Stimulated activated CD4-positive, alpha-beta T cell treated with anti-CD3 and anti-CD28 coated beads, Interleukin-15, amount 100 ng/mL, for 1 hour (primary cell): ENCODE measurements at places on chromosomes 16 and 17.
A peak's percentile ranks its signal among the peaks of the same experiment; 100 is the strongest.

DNA sequence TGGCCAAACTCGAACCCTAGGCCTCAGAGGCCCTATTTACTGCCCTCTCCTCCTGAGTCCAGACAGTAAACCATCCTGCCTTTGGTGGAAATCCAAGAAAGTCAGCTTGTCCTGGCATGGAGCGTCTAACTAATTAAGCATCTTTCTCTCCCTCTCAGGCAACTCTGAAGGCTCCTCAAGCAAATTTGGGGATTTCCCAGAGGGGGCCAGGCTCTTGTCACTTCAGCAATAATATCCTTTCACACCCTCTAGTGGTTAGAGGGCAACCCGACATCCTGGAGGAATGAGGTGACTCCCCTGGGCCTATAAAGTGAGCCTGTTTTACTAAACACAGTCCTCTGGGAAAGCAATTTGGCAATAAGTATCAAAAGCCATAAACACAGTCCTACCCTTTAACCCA is 60.4 kb downstream of the NOG start:
- DNase-seq: peak; percentile 8

GRCh38 chr17:43620147-43620546 is 41.6 kb downstream of the MEOX1 start:
- no peak for DNase-seq

- DNase-seq: no peak
These were observed 12.4 kb downstream of the MRPL27 start for GRCh38 chr17:50360486-50361115.

- DNase-seq: no peak
These were observed 147.4 kb downstream of the TMEM132E start for GRCh38 chr17:34726536-34727384.

DNA sequence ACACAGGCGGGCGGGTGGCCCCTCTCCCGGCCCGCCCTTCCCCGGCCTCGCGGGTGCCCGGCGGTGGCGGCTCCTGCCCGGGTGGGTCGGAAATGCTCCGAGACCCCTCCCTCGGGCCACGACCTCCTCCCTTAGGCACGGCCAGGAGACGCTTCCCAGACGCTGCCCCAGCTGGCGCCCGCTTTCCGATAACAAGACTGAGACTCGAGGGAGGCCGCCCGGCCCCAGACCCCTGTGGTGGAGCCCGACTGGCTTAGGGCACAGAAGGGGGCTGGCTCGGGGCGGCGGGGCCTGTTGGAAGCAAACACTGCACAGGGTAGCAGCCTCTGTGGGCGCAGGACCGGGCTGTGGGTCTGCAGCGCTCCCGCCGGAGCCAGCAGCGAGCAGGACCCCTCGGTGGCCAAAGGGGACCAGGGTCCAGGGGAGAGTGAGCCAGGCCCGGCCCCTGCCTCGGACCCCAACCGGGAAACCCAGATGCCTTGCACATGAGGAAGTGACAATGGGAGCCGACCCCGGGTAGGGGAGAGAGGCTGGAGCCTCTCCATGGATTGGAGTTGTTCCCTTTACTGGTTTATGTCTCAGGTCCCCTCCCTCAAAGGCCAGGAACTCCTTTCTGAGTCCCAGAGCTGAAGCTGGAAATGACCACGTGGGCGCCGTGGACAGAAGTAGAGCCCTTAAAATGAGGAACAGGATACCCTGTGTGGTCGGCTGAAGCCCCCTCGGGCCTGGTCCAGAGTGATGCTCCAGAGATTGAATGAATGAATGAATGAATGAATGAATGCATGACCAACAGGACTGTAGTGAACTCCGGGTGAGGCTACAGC is 19.8 kb upstream of the ADCY7 start:
- no peak for DNase-seq

- no peak for DNase-seq
These were observed 858 bp upstream of the TELO2 start for GRCh38 chr16:1492082-1492922.

DNA sequence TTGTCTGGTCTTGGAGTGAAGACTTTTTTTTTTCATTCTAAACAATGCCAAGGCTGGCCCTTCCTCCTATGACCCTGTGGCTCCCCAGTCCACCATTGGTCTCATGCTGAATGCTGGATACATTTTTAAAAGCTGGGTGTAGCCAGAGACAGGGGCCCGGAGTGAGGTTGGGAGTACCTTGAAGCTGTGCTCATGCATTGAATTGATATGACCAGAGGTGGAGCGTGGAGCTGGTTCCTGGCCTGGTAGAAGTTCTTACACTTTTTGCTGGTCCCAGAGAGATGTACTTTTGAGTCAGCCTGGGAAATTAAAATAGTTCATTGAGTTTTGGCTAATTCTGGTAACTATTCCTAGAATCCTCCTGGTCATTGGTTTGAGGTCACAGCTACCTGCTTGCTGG is 83.6 kb downstream of the CMIP start:
- DNase-seq: no peak

- no peak for DNase-seq
These were observed 208.4 kb upstream of the RBFOX1 start for GRCh38 chr16:7124242-7124641.

GRCh38 chr17:6525141-6525540 is 31.2 kb downstream of the PITPNM3 start:
- DNase-seq: no peak

GRCh38 chr16:15689290-15689689 is 39.2 kb downstream of the NDE1 start:
- no peak for DNase-seq

DNA sequence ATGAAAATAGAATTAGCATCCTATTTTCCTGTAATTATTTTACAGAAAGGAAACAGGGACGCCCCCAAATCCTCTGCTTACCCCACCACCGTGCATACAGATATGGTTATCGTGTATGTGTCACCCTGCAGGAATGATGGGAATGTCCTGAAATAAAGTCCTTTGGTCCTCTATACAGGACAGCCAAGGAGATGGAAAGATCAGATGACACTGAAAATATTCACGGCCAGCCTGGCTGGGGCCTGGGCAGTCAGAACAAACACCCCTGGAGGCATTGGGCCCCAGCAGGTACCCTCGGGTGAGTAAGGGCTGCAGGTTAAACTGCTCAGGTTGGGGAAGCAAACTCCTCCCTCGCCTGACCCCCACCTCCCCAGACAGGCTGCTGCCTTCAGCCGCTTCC is 368.0 kb downstream of the FOXL1 start:
- no peak for DNase-seq

GRCh38 chr16:74480150-74481029 is 59.1 kb upstream of the CLEC18B start:
- DNase-seq: no peak

DNA sequence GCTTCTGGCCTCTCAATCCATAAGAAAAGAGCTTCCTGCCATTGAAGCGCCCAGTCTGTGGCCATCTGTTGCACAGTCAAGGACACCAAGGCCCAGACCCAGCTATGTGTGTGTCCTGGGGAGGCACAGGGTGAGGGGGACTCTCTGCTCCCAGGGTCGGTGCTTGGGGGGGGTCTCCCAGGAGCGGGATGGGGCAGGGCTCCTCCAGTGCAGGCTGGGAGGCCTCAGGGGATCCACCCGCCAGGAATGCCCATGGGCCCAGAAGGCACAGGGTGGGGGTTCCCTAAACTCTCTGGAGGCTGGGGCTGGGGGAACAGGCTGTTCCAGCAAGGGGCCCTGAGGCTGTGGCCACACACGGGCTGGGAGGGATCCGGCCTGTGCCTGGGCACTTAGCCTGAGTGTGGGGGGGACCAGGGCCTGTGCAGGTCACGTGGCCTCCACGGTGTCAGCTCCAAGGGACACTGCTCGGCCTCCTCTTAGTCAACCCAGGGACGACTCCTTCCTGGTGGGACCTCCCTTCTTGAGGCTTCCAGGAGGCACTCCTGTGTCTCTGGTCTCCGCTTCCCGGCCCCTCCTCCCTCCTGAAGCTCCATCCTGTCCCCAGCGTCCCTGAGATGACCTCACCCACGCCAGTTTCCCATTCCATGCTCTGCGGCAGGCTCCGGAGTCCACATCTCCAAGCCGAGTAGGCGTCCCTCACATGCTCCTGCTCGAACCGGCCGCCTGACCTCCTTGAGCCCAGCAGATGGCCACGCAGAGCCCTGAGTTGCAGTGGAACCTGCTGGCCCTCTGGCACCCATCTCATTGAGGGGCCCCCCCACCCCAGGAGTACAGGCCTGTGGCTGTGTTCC is 23.1 kb upstream of the BAHCC1 start:
- no peak for DNase-seq

- DNase-seq: no peak
These were observed 322.5 kb downstream of the PMP22 start for GRCh38 chr17:14942526-14943190.

DNA sequence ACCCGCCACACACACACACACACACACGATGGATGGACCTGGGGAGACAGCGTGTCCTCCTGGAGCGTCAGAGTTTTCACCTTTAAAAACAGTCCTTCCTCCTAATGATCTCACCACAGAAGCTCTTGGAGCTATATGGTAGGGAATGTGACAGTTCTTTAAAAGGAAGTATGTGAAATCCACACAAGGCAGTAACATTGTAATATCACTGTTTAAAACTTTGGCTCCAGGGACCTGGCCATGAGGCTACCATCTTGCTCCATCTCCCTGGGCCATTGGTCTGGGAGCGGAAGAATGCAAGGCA is 302.4 kb downstream of the SOX9 start:
- no peak for DNase-seq

DNA sequence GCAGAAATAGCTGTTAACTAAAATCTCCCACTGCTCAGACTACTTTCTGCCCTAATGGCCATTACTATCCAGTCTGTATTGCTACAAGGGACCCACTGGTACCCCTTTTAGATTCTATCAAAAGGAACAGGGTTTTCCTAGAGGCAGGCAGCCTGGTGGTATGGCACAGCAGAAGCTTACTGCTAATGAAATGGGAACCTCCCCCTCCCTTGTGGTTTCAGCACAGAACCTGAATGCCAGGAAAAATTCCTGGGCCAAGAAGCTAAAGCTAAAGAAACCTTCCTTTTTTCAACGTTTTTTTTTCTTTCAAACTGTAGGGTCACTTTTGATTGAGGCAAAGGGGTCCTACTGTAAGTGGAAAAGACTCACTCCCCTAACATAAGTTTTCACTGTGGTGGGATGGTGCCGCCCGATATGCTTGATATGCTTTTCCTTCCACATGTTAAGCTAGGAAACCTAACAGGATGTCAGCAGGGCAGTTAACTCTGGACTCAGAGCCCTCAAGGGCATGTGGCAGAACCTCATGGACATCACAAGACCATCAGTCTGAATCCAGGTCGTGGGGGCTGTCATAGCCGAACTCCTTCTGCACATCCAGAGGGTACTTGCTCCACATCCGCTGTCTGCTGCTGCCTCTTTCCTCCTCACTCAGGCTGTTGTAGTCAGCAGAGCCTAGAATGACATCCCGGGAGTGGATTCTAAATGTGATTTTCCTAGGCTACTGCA is 9.8 kb downstream of the SLC7A6OS start:
- DNase-seq: no peak

GRCh38 chr16:23979441-23979840 is 143.7 kb downstream of the PRKCB start:
- no peak for DNase-seq

DNA sequence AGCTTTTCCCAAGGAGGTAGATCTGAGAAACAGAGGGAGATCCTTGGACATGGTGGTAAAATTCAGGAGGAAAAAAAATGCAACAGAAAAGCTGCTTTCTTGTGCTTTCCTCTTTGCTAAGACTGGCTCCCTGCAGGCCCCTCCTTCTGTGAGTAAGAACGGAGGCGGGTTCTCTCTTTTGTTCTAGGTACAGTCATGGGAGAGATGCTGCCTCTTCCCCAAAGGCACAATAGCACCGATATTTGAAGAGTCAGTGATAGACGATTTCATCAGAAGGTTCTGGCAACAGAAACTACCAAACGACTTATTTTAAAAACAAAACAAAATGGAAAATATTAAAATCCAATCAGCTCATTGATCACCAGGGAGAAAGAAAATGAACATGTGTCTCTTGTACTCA is 32.6 kb upstream of the KIFC3 start:
- no peak for DNase-seq

- DNase-seq: no peak
These were observed 926 bp downstream of the MYH10 start for GRCh38 chr17:8629371-8630226.

DNA sequence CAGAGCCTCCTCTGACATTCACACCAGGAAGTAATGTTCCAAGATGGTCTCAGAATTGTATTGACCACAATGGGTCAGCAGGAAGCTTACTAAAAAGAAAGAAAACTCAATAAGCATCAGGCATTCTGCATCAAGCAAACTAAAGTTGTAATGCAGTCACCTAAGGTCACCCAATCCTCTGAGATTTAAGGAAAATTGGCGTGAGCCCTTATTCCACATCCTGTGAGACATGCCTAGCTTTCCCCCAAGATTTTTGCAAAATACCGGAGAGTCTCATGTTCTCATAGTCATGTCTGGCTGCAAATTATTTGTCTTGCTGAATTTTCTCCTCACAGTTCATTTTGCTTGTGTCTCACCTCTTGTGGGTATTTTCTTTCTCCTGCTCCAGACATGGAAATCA is 417.1 kb upstream of the SOX9 start:
- DNase-seq: no peak

GRCh38 chr17:74715144-74715543 is 2.4 kb upstream of the CD300LF start:
- no peak for DNase-seq

- DNase-seq: no peak
These were observed 31.3 kb downstream of the PHLPP2 start for GRCh38 chr16:71693164-71693563.

GRCh38 chr17:50953831-50954601 is 87.9 kb upstream of the TOB1 start:
- DNase-seq: no peak

GRCh38 chr17:40485851-40486521 is 15.4 kb downstream of the TNS4 start:
- no peak for DNase-seq

DNA sequence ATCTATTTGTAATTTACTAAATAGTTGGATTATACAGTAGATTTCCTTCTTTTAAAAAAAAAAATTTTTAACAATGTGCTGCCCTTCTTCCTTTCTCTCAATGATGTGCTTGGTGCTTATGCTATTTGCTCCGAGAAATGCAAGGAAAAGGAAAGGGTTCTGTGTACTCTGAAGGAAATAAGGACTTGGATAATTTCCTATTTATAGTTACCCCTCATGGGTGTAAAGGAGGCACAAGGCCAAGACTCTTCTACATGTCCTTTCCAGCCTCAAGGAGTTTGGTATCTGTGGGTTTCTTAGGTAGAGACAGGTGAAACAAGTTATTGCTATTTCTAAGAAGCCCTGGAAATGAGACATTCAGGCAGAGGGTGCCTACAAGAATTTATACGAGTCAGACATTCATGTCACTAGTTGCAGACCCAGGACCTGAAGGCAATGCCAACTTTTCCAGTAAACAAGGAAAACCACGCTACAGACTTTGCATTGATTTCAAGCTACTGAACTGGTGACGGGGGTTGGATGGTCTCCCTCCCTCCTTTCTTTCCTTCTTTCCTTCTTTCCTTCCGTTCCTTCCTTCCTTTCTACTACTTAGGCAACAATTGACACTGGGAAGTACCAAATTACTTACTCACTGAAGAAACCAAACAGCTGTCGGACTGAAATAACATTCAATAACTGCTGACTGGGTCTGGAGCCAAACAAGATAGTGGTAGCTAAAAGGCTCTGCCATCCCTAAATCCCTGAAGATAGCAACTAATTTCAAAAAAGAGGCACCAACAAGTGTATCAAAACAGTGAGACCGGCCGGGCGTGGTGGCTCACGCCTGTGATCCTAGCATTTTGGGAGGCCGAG is 33.8 kb upstream of the GHDC start:
- DNase-seq: no peak

GRCh38 chr17:45222014-45222288 is 266 bp downstream of the FMNL1 start:
- DNase-seq: no peak
